Foreskin keratinocyte (primary cell): ENCODE measurements at places on chromosomes 3 and 15. TPM values are rescaled to one million over a fixed set of nuclear protein-coding genes. Genes with fewer than 3 reads are reported as not detected.

RABL3 gene
- total RNA-seq = 17.8 and 18.9 TPM in 2 replicates

LRRC31 gene
- total RNA-seq = not detected in 2 replicates

SEMA4B gene
- 49.0 and 72.5 TPM in 2 replicates for total RNA-seq

CFAP44 gene
- total RNA-seq = 1.0 and 1.1 TPM in 2 replicates

CASR gene
- total RNA-seq = not detected in 2 replicates

PRR23E gene
- total RNA-seq = not detected in 2 replicates

ECE2 gene
- not detected in 2 replicates for total RNA-seq

C2CD4A gene
- not detected in 2 replicates for total RNA-seq

RLBP1 gene
- not detected in 2 replicates for total RNA-seq

TICRR gene
- 14.9 and 15.9 TPM in 2 replicates for total RNA-seq

SLC41A3 gene
- 28.8 and 29.4 TPM in 2 replicates for total RNA-seq

TP53BP1 gene
- 31.5 and 33.0 TPM in 2 replicates for total RNA-seq
